Amniotic epithelial cell (primary cell): ENCODE measurements at places on chromosomes 2 and 18.

GRCh38 chr2:239688840-239689239, 288.0 kb upstream of the HDAC4 start:
- no peak for DNase-seq

DNA sequence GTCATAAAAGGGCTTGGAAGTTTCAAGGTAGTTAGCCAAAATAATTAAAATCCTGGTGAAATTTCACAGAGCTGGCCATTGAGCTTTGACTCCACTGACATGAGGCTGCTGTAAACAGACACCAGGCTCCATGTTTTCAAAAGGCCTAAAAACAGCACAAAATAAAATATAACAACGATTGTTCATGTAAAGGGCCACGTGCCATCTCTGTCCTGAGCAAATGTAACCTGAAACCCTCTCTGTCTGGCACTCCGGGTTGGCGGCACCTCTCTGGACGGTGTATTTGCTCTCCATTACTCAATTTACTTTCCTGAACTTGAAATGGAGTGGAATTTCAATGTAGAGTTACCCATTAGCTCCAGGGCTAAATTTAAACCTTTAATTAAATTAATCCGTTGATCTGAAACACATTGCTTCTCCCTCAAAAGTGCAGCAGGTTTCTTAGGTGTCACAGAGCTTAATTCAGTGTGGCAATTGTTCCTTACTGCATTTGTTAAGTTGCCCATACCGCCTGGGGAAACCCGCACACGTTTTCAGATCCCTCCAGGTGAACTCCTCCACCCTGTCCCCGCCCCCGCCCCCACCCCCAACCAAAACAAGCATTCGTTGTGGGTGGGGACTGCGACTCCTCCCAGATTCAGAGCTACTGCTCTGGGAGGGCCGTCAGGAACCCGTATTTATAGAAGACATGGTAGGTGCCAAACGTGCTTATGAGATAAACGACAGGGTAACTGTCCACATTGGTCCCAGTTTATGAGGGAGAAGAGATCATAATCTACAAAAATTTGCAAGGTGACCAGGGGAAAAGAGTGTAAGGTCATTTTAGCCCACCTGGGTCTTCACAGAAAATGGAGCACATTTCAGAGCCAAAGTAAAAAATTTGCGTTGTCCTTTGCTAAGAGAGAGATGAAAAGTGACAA, 1.2 kb upstream of the CABLES1 start:
- no peak for DNase-seq

DNA sequence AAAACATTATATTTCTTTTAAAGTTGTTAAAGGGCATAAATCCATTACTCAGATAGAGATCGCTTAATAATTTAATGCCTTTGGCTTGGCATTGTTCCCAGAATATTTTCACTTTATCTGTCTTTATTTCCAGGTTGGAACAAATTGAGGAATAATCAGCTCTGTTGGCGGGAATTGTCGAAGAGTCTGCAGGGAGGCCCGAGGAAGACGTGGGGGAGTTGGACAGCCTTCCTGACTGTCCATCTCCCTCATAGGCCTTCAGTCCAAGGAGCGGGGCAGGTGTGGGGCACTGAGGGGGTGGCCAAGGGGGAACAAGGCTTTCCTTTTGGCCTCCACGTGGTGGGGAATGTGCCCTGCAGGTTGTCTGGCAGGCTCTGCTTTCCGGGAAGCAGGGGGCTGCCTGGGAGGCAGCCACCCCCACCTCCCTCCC, 179.6 kb downstream of the ZBTB7C start:
- DNase-seq: peak; percentile 36

DNA sequence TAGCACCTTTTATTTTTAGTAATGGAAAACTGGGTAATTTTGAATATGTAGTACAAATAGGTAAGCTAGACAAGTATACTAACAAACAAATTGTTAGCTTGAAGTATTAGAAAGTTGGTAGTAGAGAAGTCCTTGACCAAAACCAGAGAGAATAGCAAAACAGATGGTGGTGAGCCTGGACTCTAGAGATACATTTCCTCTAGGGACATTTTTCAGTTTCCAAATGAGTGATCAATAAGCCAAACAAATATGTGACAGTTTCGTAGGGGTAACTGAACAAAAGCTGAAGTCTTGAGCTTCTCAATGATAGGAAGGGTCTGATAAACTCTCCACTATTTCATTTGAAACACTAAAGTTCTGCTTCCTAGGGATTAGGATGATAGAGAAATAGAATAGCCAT, 692.0 kb upstream of the FAM98A start:
- DNase-seq: no peak

DNA sequence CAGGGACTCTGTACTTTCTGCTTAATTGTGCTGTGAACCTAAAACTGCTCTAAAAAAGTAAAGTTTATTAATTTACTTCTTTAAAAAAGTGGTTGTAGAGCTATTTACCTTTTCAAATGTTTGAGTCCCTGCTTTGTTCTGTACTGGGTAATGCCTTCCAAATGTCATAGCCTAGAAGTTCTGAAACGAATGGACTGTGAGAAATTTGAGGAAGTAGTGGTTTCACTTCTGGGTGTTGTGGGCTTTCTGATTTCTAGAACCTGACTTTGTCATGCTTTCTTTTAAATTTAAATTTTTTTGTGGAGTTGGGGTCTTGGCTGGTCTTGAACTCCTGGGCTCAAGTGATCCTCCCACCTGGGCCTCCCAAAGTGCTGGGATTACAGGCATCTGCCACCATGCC, 44.6 kb downstream of the SMAD4 start:
- no peak for DNase-seq

- DNase-seq: peak; percentile 93
Measured at GRCh38 chr2:224885836-224886547, 156.3 kb downstream of the DOCK10 start.

DNA sequence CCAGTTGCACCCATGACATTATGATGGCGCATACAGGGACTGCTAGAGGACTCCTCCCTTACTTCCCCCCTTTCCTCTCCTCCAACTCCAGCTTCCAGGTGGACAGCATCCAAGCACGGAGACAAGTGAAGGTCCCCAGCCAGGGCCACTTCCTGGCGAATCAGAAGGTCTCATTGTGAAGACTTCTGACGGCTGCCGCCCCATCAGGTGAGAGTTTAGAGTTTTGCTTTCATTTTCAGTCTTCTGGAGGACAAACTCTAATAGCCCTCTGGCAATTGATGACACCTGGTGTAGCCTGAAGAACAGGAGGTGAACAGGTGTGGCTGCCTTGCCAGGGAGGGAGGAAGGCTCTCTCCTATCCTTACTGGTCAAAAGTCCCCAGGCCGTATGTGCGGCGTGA, 77.3 kb upstream of the KCNH7 start:
- DNase-seq: no peak

DNA sequence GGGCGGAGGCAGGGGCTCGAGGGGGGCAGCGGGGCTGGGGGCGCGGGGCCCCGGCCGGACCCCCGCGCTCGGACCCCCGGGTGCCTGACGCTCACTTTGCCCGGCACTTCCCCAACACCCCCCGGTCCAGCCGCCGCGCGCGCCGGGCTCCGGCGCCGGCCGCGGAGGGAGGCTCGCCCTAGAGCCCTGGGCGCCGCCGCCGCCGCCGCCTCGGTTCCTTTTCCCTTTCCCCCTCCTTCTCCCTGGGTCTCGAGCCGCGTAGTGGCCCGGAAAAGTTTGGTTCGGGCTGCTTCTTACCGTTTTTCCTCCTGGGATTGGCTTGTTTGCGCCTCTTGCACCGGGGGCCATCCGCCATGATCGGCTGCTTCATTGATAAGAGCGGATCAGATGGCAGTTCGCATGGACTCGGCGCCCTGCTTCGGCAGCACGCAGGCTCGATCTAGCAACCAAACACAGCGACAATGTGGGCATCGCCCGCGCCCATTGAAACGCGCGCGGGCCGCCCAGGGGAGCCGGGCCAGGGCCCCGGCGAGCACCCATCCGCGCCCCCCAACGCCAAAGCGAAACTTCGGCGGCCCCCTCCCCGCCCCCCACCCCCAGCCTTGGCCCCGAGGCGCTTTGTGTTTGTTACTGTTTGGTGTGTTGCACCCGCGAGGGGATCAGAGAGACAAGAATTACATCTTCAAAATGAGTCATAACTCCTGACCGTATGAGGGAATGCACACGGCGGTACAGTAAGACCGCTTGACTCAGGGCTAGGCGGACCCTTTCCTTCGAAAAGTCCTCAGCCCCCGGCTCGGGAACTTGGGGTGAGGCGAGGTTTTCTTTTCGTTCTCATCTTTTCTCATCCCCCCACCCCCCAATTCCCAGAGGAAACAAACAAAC, 2.7 kb downstream of the ZEB2 start:
- DNase-seq: peak; percentile 98

GRCh38 chr2:96730212-96730611, 9.7 kb downstream of the LMAN2L start:
- peak; percentile 70 for DNase-seq

- DNase-seq: no peak
Measured at GRCh38 chr2:32701806-32702205, 74.0 kb downstream of the TTC27 start.

GRCh38 chr2:205405194-205405593, 277.1 kb upstream of the NRP2 start:
- DNase-seq: no peak

DNA sequence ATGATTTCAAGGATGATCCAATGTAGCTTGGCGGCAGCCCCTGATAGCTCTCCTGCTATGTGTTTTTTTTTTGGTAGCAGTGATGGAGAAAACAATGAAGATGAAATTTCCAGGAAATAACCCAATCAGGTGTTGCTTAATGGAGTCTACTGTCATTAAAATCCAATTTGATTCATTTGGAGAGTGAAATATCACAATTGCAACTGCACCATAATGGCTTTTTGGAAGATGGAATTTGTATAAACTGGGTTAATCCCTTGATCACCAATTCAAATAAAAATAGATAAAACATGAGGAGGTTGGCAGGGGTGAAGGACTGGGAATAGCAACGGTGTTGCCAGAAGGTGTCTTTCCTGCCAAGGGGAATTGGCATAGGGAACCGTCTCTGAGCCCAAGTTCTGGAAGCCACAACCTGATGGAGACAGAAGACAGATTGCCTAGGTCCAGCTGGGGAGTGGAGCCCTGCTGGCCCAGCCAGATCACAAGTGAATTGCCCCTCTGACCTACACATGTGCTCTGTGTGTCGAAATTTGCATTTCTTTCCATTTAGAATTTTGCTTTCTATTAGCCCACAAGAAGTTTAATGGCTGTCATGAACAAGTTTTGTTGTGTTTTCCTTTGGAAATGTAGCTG, 170.3 kb upstream of the SPRED2 start:
- DNase-seq: peak; percentile 14

DNA sequence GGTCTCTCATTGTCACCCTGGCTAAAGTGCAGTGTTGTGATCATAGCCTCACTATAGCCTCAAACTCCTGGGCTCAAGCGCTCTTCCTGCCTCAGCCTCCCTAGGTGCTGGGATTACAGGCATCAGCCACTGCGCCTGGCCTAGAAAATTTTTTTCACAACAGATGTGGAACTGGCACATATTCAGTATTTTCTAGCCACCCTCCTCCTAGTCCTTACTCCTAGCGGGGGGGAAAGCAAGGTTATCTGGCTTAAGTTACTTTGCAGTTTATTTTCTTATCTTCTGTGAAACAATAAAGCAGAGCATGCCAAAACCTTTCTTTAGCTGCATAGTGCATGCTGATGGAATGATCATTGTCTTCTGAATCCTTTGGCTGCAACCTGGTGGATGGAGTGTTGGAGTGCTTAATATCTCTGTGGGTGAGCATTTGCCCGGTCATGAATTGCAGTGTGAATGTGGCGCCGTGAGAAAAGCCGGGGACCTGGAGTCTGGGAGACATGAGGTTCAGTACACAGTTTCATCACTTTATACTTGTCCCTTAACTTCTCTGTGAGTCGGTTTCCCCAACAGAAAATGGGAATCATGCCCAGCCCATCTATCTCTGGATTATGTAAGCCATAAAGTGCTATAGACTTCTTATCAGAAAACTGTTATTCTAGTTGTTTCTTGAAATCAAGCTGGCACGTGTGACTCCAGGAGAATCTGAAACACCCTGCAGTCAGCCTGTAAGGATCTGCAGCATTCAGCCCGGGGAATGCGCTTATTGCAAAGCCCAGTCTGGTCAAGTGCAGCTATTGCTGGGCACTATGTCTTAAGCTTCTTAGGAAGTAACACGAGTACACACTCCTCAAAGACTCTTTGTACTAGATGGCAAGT, 38.2 kb upstream of the MAP3K20 start:
- DNase-seq: peak; percentile 54

- no peak for DNase-seq
Measured at GRCh38 chr2:98039085-98039756, 43.5 kb upstream of the TMEM131 start.

GRCh38 chr2:11366326-11366741, 21.9 kb upstream of the ROCK2 start:
- no peak for DNase-seq

DNA sequence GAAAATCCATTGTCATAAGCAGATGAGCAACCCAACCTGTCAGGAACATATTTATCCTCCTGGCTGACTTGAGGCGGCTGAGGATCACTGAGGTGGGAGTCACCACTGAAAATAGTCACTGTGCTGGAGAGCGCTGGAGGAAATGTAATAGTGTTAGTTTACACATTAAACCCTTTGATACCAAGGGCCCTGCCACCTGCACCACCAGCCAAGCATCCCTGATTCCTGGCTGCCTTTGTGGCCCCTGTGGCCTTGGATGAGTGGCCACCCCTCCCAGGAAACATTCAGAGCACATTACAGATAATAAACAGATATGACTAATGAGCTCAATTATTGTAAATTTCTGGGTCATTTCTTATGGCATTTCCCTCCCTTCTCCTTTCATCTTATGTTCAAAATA, 105.9 kb downstream of the LYPD1 start:
- DNase-seq: no peak

DNA sequence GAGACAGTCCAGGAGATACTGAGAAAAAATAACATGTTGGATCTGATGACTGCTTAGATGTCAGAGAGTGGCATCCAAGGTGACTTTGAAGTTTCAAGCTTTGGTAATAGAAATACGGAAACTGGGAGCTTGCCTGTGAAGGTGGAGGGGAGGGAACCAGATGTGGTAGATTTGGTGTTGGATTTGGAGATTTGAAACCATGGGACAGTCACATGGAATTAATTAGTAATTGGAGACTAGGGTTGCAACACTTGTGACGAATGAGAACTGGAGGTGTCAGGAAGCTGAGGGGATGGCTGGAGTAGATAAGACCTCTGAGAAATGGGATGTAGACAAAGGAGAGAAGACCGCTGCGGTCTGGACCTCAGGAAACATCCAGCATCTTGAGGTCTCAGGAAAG, 46.7 kb downstream of the RPL37A start:
- DNase-seq: no peak
